ENCODE measurements at places on chromosomes 11 and 22. TPM values are rescaled to one million over a fixed set of nuclear protein-coding genes. Genes with fewer than 3 reads are reported as not detected.

The TH gene
- 0.40 TPM for total RNA-seq

The RNF215 gene
- total RNA-seq, result 4.8 TPM

The INSC gene
- total RNA-seq, result 0.12 TPM

The ANO3 gene
- total RNA-seq, result not detected

The ENTHD1 gene
- not detected for total RNA-seq

The SHANK2 gene
- total RNA-seq, result 2.5 TPM

The SCO2 gene
- 1.2 TPM for total RNA-seq

The P2RY2 gene
- 44.3 TPM for total RNA-seq

Measured in esophagus mucosa (tissue), 1 donor.